GM04504 (cell line): ENCODE measurements at places on chromosomes 12 and 14.
A peak's percentile ranks its signal among the peaks of the same experiment; 100 is the strongest.

DNA sequence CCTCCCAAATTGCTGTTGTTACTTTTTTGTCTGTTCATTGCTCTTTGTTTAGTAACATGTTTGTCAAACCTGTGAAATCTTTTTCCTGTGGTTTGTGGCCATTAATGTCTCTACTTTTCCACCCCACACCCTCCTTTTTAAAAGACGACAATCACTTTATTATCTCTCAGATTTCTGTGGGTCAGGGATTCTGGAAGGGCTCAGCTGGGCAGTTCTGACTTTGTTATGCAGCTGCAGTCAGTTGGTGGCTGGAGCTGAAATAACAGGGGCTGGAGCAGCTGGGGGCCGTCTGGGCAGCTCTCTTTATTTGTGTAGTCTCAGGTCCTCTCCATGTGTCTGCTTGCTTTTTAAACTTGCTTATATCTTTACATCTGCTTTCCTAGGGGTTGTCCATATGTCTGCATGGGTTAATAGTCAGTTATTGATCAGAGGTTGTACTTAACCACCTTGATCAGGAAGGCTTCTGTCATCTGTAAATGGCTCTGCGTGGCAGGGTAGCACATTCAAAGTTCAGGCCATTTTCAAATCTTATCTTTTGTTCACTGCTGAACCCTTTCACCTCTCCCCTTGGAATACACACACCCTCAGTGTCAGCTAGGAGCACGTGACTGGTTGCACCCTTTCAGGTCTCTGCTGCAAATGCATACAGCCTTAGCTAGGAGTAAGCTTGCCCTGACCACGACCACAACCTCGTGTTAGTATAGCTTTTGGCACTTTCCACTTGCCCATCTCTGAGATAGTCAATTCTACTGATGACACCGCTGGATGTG is 27.9 kb downstream of the BORCS5 start:
- DNase-seq = no peak

- no peak for DNase-seq
Measured at GRCh38 chr14:81485372-81485771, 48.3 kb downstream of the SEL1L start.

DNA sequence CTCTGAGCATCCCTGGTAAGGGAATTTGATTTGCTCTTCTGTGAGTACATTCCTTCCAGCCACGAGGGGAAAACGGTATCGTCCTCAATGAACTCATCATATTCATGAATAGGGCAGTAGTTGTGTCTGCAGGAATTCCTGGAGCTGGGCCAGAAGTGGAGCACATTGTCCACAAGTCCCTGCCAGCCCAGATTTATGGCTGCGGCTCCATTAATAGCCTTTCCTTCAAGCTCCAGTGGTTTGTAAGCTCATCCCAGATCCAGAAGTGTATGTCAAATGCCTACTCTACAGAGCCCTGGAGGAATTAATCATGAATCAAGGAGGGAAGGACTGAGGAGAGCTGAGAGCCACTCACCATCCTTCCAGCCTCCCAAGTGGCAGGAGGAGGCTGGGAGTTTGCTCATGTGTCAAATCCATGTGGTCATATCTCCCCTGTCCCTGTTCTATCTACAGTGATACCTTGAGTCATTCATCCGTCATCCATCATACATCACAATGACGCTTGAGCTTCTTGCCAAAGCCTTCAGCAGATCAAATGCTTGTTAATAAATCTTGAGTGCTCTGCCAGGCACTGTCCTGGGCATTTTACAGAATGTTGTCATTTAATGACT is 65.5 kb downstream of the SVOP start:
- DNase-seq = peak; percentile 5

GRCh38 chr14:99891266-99891665 is 98.1 kb downstream of the EML1 start:
- no peak for DNase-seq

DNA sequence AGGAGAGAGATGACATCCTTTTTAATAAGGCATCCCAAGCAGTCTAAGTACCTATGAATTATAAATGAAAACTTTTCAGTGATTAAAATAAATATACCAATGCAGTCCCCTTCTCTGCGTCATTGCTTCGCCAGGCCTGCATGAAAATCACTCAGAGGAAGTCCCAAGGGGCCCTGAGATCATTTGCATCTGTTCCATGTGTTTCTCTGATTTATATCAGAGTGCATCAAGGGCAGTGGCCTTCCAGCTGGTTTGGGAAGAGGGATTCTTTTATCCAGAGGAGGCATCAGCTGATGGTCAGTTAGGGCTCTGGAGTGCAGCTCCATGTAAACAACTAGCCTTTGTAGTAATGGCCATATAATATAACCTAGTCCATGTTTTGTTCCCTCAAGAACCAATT is 210.1 kb downstream of the RGS6 start:
- no peak for DNase-seq

GRCh38 chr12:113161415-113162016 is 12.0 kb downstream of the CFAP73 start:
- no peak for DNase-seq

- DNase-seq = no peak
Measured at GRCh38 chr12:51846911-51847642, 1.4 kb downstream of the FIGNL2 start.

GRCh38 chr14:23294734-23295561 is 7.7 kb downstream of the PPP1R3E start:
- DNase-seq = no peak

DNA sequence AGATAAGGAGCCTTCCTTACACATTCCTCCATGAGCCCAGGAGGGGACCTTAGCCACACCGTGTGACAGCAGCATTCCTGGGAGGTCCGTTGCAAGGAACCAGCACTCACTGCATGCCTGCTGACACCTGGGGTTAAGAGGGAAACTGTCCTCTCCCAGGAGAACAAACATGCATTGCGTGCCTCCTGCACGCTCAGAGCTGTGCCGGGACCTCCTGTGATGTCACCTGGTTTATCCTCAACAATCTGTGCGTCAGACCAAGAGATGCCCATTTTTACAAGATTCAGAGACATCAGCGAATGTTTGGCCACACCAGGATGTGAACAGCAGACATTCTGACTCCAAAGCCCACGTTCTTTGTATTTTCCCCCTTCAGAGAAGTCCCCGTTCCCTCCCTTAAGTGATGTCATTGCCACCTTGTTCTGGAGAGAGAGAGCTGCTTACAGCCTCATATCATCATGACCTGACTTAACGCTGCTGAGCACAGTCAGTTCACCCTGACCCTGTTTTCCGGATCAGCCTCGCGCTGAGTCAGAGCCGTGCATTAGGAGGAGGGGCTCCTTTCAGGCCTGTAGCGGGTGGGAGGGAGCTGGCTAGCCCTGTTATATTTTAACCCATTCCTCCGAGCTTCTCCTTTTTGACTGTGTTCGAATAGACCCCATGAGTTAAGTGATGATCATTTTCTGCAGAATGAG is 36.2 kb downstream of the TMEM120B start:
- DNase-seq = no peak

GRCh38 chr14:58713677-58714076 is 75.9 kb downstream of the DACT1 start:
- DNase-seq = no peak

DNA sequence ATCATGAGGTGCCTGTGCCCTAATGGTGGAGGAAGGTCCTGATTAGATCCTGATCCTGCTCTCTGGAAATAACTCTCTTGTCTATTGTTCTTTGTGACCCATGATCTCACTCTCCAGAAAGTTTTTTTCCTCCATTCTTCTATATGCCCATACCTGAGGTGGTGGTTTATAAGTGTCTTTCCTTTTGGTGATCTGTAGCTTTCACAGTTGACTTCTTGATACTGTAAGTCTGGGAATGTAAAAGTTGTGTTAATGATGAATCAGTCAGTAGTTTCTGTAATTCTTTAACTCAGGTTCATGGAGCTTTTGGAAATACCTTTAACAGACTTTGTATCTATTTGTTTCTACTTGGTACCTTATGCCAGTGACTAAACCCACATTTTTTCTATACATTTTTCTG is 444.0 kb upstream of the FLRT2 start:
- DNase-seq = no peak

GRCh38 chr12:113794774-113795173 is 171.4 kb downstream of the RBM19 start:
- DNase-seq = no peak

DNA sequence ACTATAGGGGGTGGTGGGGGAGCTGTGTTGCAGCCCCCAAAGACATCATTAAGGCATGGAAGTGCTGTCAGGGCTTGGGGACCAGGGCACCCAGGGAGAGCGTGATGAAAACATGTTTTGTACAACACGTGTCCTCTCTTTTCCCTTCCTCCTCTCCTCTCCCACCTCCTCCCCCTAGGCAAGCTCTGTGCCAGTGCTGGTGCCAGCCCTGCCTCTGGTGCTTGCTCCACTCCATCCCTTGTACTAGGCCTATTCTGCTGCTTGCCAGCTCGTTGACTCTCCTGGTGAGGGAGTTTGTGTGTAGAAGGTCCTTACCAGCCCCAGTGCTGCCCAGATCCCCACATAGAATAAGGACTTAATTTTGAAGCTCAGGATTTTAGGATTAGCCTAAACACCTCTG is 3.2 kb upstream of the RARG start:
- DNase-seq = no peak

DNA sequence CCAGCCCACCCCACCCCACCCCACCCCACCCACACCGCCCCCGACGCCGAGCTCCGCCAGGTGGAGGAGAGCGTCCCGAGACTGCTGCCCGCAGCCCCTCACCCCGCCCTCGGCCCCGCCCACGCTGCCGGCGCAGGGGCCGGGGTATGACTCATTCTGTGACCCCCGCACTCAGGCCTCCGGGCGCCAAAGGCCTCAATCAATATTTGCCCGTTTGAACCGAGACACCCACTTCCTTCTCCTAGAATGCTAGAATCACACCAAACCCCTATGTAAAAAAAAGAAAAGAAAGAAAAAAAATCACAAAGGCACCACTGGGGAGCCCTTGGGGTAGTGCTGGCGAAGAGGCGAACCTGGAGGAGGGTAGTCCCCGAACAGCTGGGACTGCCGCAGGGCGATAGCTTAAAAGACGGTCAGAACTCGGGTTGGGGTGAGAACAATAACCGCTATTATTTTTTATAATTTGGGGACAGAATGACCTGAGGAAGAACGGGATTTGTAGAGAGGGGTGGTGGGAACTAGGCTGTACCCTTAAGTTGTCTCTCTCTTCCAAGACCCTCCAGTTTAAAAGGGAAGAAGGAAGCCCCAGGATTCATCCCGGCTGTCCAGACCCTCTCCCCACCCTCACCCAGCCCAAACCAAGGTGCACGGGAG is 894 bp downstream of the KRT8 start:
- DNase-seq = no peak

GRCh38 chr12:57151741-57152630 is 4.6 kb upstream of the LRP1-AS start:
- peak; percentile 72 for DNase-seq

DNA sequence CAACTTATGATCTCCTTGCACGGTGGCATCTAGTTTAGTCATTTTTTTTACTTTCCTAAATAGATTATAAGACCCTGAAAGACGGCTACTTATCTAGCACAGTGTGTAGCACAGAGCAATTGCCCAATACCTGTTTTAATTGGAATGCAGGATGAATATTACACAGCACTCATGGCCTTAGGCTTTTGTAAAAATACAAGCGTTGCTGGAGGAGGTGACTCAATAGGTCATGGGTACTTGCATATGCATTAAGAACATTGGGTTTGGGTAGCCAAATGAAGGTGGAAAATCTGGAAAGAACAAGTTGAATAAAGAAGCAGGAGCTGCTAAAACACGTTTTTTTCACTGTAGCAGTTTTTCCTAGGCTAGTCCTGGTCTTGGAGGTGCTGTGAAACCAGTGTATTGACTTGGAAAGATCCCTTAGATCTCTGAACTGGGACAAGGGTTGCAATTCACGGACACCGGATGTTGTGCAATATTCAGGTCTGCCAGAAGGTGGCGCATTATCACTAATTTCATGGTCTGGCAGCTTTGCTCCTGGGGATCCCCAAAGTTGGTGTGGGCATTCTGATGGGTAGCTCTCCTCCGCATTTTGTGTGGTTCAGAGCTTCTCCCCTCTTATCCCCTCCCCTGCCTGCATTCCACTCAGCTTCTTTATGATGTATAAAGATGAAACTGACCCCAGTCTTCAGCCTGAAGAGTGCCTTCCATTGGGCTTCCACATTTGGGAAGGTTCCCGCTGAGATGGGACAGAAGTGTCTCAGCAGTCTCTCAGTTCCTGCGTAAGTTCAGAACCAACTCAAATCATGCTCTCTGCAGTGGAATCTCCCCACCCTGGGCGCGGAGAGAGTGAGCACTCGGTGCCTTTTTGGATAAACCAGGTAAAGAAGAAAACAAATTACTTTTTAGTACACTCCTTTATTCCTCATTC is 278.3 kb downstream of the NRXN3 start:
- DNase-seq = no peak

DNA sequence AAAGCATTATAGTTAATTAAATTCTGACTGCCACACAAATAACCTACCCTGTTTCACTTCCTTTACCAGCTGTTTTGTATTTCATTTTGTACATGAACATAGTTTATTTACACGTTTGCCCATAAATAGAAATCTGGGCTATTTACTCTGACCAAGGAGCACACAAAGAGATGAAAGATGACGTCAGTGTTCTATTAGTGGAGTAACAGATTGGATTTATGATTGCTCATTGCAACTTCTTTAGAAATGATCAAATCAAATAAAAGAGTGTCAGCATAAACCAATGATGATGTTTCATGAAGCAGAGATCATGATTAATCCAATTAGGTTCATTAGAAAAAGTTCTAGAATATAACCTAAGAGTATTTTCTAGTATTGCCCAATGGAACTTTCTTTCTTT is 12.0 kb upstream of the RTL1 start:
- DNase-seq = no peak

DNA sequence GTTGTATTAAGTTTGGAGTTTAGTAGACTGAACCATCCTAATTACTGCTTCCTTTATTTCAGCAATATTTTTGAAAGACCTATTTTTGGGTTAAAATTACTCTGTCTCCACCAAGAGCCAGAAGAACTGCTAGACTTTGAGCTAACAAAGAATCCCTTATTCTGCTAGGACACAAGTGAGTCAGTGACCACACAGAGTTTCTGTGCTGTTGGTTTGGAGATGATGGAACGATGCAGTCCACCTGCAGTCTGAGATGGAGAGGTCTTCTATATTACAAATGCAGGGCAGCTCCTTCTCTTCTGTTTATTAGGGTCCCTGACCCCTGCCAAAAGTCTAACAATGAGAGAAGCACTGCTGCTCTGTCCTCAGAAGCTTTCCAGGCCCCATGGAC is 6.7 kb upstream of the STXBP6 start:
- no peak for DNase-seq

GRCh38 chr12:82745063-82745674 is 58.5 kb downstream of the TMTC2 start:
- DNase-seq = no peak

DNA sequence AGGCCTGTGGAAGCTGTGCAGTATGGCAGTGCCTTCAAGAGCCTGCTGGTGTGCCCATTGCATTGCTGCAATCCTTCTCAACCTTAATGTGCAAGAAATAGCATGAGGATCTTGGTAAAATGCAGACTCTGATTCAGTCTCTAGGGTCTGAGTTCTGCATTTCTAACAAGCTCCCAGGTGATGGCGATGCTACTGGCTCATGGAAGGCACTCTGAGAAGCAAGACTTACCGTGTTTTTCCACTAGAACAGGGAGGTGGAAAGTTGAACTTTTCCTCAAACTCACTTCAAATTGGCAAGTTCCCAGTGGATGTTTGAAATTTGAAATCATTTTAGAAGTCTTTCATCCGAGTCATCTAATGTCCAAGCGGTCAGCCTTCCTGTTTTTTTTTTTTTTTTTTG is 55.5 kb downstream of the MYRFL start:
- DNase-seq = no peak

GRCh38 chr12:78799649-78800048 is 64.9 kb upstream of the SYT1 start:
- no peak for DNase-seq
